GM06990 (cell line): ENCODE measurements at places on chromosomes 2 and 18.

- no peak for DNase-seq
Measured at GRCh38 chr18:68833756-68834155, 35.9 kb downstream of the CCDC102B start.

DNA sequence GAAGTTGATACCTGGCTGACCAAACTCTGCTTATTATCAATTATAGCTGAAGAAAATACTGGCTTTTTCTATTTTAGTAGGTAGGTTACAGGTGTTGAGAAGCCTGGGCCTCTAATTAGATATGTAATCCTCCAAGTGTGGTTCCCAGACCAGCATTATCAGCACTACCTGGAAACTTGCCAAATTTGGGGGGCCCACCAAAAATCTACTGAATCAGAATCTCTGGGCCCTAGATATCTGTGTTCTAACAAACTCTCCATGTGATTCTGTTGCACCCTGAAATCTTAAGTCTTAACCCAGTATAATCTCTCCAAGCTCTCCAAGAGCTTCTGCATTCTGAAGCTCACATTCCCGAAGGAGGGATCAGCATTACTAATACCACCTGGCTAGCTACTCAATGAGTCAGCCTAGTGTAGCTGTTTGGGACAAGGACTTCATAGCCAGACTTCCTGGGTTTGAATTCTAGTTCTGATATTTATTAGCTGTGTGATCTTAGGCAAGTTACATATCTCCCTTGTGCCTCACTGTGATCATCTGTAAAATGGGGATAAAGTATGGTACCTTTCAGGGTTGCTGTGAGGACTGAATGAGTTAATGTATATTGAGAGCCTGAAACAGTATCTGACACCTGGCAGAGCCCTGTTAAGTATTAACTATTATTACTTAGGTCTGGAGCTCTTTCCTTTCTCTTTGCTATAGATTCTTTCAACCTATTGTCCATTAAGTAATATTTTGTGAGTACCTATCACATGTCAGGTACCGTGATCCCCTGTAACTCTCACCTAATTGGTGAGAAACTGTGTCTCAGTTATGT lies 94.1 kb upstream of the CD302 start:
- DNase-seq: no peak

- peak; percentile 8 for DNase-seq
Measured at GRCh38 chr2:241062389-241063092, 39.5 kb downstream of the MTERF4 start.

GRCh38 chr2:236507393-236508085 lies 62.1 kb upstream of the ACKR3 start:
- peak; percentile 46 for DNase-seq

- DNase-seq: no peak
Measured at GRCh38 chr2:71120195-71120594, 9.8 kb downstream of the MCEE start.

DNA sequence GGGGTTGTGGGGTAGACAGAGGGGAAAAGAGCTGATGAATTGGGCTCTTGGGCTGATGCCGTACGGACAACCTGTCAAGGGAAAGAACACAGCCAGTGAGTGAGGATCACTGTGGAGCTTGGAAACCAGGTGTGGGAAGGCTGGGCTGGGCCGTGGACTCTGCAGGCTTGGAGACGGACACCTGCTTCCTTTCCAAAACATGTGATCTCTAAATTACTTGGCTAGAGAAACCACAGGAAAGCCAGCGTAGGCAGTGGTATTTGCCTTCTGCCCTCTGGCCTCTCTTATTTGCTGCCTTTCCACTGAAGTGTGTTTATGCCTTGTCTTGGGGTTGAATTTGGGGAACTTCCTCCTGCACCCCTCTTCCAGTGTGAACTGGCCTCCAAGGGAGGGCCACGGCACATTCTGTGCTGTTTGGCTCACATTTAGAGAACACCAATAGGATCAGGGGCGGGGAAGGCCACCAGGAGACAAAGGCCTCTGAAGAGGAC lies 267.7 kb downstream of the PRKCE start:
- DNase-seq: no peak

DNA sequence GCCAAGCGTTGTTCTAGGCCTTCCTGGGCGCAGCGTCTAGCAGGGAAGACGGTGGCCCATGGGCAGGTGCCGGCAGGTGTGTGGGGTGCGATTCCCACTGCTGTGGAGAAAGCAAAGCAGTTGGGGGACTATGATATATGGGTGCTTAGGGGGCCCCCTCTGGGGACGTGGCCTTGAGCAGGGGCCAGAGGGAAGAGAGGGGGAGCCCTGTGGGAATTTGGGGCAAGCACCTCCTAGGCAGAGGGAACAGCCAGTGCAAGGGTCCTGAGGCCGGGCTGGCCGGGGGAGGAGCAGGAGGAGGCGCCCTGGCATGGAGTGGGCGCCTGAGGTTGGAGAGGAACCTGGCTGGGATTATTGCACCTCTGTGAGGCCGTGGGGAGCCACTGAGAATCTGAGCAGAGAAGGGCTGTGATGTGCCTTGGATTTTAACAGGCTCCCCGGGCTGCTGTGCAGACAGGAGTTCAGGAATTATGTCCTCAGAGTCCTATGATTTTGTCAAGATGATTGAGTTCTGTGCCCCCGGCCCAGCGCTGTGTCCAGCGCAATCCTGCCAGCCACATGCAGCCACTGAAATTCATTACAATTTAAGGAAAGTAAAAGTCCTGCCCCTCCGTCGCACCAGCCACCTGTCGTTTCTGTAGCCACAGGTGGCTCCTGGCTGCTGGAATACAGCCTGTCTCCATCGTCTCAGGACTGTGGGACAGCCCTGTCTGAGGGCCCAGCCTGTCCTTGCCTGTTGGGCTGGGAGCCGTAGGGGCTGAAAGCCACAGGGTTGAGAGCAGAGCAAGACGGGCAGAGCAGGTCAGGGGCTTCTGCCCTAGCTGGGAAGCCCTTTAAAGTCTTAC lies 9.1 kb upstream of the KLHL30 start:
- DNase-seq: no peak

GRCh38 chr2:227796045-227796711 lies 17.5 kb upstream of the CCL20 start:
- no peak for DNase-seq

GRCh38 chr2:217799563-217800432 lies 203.0 kb downstream of the TNS1 start:
- no peak for DNase-seq

DNA sequence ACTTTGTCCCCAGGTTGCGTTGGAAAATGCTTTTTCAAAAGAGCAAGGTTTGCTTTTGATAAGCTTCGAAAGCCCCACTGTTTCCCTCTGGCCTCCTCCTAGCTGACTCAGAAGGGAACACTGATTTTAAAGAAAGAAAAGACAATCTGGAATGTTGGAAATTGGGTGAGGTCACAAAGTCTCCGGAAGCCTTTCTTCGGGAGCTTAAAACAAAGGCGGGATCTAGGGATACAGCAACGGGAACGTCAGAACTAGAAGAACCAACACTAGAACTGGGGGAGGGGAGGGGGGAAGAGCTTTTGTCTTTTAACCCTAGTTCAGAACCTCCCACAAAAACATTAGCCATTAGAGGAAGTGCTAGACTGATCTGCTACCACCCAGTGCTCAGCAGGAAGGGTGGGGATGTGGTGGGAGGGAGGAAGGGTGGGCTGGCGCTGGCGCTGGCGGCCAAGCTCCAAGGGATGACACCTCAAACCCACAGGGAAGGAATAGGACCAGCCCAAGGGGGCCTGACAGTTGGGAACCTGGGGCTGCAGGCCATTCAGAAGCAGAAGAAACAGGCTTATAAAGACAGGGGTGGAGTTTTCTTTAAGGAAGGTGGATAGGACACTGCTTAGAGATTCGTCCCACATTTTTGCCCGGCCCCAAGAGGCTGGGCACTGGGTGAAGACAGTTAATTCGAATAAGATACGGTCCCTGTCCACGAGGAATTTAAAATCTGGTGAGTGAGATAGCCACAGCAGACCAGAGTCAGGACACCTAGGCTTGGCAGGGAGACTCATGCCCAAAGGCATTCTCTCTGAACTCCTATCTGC lies 1.7 kb downstream of the TMSB10 start:
- DNase-seq: peak; percentile 64

DNA sequence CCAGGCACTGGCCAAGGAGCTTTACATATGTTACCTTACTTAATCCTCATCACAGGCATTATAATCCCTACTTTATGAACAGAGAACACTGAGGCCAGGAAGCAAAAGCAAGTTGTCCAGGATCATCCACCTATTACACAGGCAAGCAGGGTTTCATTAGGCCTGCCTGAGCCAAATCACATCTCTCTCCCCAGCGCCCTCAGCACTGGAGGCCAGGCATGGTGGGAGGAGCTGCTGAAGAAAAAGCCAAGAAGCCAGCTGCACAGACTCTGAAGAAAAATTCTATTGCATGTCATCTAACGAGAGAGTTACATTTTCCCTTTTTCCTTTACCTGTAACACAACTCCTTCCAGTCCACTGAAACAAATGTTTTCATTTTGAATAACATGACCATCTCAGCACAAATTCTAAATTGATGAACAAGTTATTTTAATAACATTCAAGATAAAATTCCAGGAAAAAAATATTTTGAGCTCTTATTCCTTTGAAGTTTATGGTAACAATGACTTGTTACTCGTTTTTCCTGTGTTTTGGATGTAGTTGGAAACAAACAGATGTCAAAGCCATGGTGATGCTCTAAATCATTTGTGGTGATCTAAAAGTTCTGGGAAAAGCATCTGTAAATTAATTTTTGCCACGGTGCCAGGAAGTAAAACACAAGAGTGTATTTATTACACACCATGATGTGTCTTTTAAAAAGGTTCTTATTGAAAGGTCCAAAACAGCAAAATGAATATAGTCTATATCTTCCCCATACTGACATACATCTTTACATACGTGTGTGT lies 139.0 kb upstream of the ITGB6 start:
- no peak for DNase-seq

- DNase-seq: no peak
Measured at GRCh38 chr2:85503851-85504777, 34.9 kb upstream of the MAT2A start.

GRCh38 chr2:143192716-143193115 lies 63.5 kb downstream of the ARHGAP15 start:
- no peak for DNase-seq

GRCh38 chr18:35513181-35513936 lies 15.6 kb upstream of the INO80C start:
- no peak for DNase-seq

DNA sequence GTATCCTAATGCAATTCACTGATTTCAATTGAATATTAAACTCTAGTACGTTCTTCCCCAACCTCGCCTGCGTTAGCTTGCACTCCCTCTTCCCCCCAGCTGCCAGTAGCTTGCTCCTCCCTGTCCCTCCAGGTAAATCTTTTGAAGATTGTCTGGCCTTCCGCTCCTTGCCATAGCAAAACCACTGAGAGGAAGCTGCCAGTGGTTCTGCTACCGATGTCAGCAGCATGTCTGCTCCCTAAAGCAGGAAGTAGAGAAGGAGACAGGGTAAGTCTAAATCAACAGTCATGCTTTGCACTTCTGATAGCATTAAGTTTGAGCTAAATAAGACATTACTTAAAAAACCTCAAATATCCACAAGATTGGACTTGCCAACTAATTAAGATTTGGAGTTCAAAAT lies 89.1 kb downstream of the SCN2A start:
- DNase-seq: no peak

DNA sequence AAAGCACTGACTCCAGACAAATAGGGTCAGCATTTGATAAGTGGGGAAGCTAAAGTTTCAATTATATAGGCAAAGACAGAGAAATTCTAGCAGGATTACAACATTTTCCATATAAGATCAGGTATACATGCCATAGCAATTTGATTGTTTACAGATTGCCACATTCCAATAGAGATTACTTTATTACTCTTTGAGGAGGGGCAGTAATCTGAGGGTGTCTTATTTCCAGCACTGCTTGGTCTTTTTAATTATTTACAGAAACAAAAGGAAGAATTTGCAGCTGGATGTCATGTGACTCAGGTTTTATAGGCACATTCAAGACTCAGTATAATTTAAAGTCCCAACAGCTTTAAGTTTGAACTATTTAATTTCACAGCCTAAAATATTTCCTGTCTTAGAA lies 42.5 kb upstream of the GPR39 start:
- DNase-seq: no peak

GRCh38 chr18:38557006-38557405 lies 991.4 kb upstream of the CELF4 start:
- no peak for DNase-seq

DNA sequence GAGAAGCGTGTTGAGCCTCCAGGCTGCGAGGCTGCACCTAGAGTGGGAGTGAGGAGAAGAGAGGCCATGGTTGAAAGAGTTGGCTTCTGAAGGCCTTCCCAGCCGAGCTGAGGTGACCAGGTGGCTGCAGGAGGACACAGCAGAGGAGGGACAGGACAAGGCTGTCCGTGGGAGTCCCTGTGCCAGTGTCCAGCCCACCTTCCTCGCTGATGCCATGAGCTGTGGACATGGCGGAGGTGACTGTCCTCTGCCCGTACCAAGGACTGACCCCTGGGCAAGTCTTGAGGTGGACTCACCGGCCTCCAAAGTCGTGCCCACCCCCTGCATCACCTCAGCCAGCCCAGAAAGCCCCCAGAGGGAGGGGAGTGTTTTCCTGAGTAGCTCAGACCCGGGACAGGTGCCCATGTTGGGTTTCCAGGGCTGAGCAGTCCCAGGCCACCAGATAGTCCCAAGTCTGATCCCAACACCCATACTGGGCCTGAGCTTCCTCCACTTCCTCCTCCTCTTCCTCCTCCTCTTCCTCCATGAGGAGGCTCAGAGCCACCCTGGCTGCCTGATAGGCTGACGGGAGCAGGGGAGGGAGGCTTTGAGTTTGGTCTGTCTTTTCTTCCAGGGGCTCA lies 43.0 kb upstream of the FOSL2 start:
- DNase-seq: no peak

DNA sequence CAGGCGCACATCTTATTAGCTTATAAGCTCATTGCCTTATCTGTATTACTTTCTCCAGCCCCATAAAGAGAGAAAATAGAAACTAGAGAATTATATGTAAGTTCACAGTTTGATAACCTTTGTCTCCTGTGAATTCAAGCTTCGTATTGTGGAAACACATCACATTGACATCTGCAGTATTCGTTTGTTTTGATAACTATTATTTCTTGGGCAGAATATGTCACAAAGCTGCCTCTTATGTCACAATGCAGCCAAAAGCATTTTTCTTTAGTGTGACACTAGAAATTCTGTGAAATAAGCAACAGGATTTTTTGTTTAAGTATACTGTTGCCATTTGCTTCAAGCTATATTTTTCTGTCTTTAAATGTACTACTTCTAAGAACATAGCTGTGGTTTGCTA lies 221.5 kb downstream of the DOK6 start:
- DNase-seq: no peak

GRCh38 chr2:70443726-70444125 lies 109.9 kb downstream of the TGFA start:
- no peak for DNase-seq

- no peak for DNase-seq
Measured at GRCh38 chr2:210553373-210553772, 3.0 kb upstream of the CPS1 start.

- DNase-seq: no peak
Measured at GRCh38 chr2:168116448-168116847, 130.9 kb downstream of the STK39 start.
